GM18507 (cell line): ENCODE measurements at places on chromosomes 6 and 20.

DNA sequence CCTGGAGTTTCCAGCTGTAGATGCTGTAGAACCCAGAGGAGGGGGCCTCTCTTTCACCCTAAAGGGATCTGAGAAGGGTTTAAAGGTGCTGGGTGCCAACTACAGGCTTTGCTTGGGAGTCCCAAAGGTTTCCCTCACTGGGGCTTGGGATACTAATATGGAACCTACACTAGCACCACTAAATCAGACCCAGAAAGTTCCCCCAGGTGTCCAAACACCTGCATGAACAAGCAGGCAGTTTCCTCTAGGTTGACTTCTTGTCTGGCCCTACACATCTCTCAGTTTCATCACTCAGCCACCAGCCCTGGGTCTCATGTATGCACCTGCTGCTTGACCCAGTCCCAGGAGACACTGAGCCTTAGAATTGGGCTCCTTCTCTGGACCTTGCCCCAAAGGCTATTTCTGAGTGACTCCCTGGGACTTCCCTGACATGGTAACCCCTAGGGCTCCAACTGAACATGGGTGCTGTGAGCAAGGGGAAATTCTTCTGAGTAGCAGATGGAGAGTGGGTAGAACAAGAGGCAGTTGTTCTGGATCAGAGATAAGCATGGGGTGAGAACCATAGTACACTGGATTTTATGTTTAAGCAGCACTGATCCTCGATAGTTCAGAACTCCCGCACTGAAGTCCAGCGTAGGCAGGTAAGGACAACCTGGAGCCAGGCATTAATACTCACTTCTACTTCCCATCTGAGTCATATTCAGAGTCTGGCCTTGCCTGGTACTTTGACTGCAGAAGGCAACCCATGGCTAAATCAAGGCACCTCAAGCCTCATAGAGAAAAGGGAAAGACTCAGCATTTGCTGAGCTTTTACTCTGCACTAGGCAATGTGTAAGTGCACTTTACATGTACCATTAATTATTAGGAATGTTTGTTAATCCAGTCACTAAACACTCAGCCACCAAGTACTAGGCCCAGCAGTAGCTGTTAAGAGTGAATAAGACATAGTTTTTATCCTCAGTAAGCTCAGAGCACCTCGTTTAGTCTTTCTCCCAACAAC, 16.8 kb downstream of the BCL2L1 start:
- DNase-seq = no peak

DNA sequence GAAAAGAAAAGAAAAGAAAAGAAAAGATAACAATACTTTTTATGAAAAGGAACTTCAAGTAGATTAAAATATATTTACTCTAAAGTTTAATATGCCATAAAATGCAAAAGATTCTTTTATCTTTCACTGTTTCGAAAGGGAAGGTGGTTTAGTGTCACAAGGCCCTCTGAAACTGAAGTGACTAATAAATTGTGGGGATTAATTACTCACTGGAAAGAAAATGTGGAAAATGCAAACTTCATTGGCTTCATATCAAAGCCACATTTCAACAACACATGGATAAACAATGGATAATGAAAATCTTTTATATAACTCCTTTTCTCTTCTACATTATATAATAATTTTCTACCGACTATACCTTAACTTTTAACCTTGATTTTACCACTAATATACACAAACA, 320.5 kb upstream of the RSPO3 start:
- no peak for DNase-seq

- DNase-seq = peak; percentile 36
Observed at GRCh38 chr20:36541227-36541767, at the start of gene MYL9. MYL9 (plus strand) TSS chr20:36541519; CDS start chr20:36544885, 3,366 bp downstream.

- DNase-seq = no peak
Observed at GRCh38 chr6:157064502-157064901, 258.8 kb downstream of the TMEM242 start.

GRCh38 chr20:19269737-19270340, 57.4 kb downstream of the SLC24A3 start:
- DNase-seq = no peak
